ENCODE measurements at places on chromosomes 2 and 18. TPM values are rescaled to one million over a fixed set of nuclear protein-coding genes. Genes with fewer than 3 reads are reported as not detected.

DNA sequence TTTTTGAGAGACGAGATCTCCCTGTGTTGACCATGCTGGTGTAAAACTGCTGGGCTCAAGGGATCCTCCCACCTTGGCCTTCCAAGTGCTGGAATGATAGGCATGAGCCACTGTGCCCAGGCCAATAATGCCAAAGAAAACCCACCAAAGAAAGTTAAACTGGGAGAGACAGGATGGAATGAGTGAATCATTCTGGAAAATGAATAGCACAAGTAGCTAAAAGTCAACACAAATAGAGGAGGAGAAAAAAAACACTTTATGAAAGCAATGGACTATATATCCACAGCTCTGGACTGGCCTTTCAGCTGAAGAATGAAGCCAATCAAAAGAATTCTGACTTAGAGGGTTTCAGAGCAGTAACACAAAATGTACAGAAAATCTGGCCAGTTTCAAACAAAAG, 23.9 kb downstream of the IAH1 start:
- no peak for DNase-seq

DNA sequence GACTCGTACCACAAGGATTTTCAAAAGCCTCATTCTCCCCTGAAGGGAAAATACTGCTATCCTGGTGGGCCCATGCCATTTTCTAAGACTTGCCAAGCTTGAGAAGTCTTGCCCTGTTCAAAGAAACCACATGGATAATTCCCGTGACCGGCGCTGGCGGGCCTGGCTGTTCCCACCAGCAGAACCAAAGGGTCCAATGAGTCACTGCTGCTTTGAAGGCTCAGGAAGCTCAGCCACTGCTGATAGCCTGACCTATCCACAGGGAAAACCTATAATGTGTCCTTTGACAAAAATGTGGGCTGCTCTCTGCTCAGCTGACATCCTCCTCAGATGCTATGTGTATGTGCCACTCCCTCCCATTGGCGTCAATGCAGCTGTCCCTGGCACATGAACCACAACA, 137.9 kb upstream of the RAB12 start:
- no peak for DNase-seq

GRCh38 chr18:33755931-33756560, 178.0 kb downstream of the ASXL3 start:
- DNase-seq = no peak

DNA sequence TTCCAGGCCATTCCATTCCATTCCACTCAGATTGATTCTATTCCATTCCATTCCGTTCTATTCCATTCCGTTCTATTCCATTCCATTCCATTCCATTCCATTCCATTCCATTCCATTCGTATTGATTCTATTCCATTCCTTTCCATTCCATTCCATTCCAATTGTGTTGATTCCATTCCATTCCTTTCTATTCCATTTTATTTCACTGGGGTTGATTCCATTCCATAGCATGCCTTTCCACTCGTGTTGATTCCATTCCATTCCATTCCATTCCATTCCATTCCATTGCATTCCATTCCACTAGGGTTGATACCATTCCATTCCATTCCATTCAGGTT, 1142.3 kb downstream of the RPIA start:
- no peak for DNase-seq

DTYMK gene
- total RNA-seq = 9.9 TPM

GRCh38 chr2:200677721-200678532, 92.1 kb downstream of the AOX1 start:
- DNase-seq = no peak

DNA sequence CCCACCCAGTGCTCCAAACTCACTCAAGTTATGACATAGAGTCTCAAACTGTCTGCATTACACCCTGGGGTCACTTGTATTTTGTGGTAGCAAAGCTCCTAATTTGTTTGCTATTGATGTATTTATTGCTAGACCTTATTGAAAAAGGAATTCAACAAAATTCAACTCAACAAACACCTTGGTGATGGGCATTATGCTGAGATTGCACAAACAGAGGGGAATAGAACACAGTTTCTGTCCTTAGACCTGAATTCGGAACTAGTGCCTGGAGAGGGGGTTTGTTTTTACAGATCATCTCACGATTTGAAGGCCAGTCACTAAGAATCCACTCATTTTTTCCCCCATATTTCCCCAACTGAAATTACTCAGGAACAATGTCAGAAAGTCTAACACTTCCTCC, 53.5 kb upstream of the MAPK4 start:
- DNase-seq = no peak

SNTG2 gene
- total RNA-seq = not detected

NAT8 gene
- 32.9 TPM for total RNA-seq

All from right lobe of liver (tissue), 6 donors.